ENCODE measurements at places on chromosomes 6 and 20.

- no peak for DNase-seq
Observed at GRCh38 chr6:168101590-168102314, 22.7 kb upstream of the FRMD1 start.

DNA sequence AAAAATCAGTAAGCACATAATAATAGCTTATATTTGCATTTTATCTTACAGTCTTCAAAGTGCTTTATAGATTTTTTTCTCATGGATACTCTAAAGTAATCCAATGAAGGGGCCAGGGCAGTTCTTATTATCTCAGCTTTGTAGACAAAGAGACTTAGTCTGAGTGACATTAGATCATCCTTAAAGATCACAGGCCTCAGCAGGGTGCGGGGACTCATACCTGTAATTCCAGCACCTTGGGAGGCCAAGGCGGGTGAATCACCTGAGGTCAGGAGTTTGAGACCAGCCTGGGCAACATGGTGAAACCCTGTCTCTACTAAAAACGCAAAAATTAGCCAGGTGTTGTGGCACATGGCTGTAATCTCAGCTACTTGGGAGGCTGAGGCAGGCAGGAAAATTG lies 14.5 kb downstream of the FERMT1 start:
- no peak for DNase-seq

GRCh38 chr6:156098839-156099238 lies 643.2 kb upstream of the NOX3 start:
- no peak for DNase-seq

- no peak for DNase-seq
Observed at GRCh38 chr6:91097364-91097763, 510.5 kb upstream of the MAP3K7 start.

DNA sequence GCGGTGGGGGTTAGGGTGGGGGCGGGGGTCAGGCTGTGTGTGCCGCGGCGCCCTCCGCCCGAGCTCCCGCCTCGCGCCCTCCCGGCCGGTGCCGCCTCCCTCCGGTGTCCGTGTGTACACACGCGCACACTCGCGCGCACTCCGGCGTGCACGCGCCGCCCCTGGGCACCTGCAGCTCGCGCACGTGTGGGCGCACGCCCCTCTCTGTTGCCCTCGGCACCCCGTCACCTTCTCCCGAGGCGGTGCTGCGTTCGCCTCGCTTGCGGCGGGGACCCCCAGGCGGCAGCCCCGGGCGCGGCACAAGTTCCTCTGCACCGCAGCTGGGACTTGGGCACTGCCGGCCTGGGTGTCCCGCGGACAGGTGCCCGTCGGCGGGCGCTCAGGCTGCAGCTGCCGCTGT lies 525 bp downstream of the MACROD2 start:
- no peak for DNase-seq
